CD8-positive, alpha-beta T cell (primary cell): ENCODE measurements at places on chromosomes 1 and 21. TPM values are rescaled to one million over a fixed set of nuclear protein-coding genes. Genes with fewer than 3 reads are reported as not detected.
A peak's percentile ranks its signal among the peaks of the same experiment; 100 is the strongest.

GRCh38 chr21:43978060-43978459, 34.0 kb upstream of the TRAPPC10 start:
- DNase-seq: no peak

- no peak for DNase-seq
These were observed 1.1 kb downstream of the FCRLB start for GRCh38 chr1:161722406-161722805.

Gene SLC1A7
- total RNA-seq: not detected

GRCh38 chr1:90714521-90714951, 2.6 kb downstream of the BARHL2 start:
- no peak for DNase-seq

DNA sequence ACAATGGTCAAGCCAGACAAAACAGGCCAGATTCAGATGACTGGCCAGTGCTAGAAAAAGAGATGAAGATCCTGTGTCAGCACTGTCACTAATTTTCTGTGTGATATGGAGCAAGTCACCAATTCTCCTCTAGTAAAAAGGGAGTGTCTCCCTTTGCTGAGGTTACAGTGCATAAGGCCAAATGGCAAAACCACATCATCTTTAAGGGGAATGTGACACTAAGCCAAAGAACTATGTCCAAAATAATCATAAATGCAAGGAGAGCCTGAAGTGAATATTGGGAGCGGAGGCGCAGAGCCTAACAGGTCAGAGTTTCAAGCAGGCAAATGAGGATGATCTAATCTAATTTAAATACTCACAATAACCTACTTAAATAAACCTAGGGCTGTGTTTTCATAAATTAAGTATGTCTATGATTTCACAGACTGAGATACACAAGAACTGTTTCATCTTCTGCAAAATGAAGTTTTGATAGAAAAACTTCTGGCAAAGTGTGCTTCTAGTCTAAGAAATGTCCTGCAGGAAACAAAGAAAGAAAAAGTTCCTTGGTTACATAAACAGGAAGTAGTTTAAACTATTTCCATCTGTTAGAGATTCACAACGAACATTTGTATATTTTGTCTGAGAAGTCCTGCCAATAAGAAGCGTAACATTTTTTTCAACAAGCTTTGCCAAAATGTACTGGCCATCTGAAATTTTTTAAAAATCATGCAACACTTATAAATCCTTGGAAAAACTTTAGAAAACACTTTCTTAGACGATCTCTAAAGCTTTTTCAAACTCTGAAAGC, 290.2 kb downstream of the LRRC40 start:
- DNase-seq: no peak

Gene LRIG2
- 13.1 TPM for total RNA-seq

- DNase-seq: no peak
These were observed 656.9 kb downstream of the PTPRU start for GRCh38 chr1:29893046-29893723.

Gene IGFN1
- not detected for total RNA-seq

- DNase-seq: no peak
These were observed 57.5 kb upstream of the GUCA2A start for GRCh38 chr1:42221952-42222606.

- no peak for DNase-seq
These were observed 84.5 kb downstream of the PSMG1 start for GRCh38 chr21:39098696-39099200.

Gene SERPINC1
- total RNA-seq: not detected

- DNase-seq: no peak
These were observed 174.6 kb upstream of the IVNS1ABP start for GRCh38 chr1:185491604-185492003.

Gene ILDR2
- 0.50 TPM for total RNA-seq

GRCh38 chr1:183773482-183774274, 31.2 kb upstream of the RGL1 start:
- DNase-seq: no peak

GRCh38 chr1:18408656-18409370, 71.9 kb upstream of the KLHDC7A start:
- no peak for DNase-seq

Gene CSTB
- total RNA-seq: 7.4 TPM

Gene HSD3B1
- not detected for total RNA-seq

- DNase-seq: no peak
These were observed 63.4 kb upstream of the STUM start for GRCh38 chr1:226485192-226485591.

DNA sequence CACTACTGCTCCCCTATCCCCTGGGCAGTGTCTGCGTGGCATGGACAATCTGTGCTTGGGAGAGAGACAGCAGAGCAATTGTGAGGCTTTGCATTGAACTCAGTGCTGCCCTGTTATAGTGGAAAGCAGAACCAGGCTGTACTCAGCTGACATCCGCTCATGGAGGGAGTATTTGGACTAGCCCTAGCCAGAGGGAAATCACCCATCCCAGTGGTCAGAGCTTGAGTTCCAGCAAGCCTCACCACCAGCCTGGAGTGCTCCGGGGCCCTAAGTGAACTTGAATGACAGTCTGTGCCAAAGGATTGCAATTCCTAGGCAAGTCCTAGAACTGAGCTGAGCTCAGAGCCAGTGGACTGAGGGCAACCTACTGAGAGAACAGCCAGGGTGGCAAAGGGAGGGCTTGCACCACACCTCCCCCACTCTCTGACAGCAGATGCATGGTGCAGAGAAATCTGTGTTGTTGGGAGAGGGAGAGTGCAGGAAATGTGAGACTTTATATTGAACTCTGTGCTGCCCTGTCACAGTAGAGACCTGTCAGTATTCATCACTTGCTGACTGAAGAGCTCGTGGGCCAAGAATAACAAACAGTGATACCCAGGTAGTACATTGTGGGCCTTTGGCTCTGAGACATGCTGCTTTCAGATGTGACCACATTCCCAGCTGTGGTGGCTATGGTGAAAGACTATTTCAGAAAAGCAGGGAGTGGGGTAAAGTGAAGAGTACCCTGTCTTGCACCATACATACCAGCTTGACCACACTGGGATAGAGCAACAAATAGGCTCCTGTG, 107.7 kb upstream of the SLC5A9 start:
- DNase-seq: no peak

DNA sequence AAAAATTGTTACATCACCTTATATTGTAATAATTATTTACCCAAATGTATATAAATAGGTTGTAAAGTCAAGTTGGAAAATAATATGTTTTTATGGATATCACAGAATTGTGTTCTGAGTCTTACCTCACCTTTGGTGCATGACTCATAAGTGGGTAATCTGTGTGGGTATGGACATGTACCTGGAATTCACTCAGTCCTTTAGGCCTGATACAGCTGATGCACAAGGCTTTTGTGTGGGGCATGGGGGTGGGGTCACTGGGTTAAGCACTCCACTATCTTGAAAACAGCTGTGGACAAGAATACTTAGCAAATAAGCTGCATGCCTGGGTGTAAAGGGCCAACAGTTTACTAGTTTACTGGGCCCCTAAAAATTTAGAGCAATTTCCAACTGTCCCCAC, 34.4 kb downstream of the INKA2 start:
- DNase-seq: no peak

DNA sequence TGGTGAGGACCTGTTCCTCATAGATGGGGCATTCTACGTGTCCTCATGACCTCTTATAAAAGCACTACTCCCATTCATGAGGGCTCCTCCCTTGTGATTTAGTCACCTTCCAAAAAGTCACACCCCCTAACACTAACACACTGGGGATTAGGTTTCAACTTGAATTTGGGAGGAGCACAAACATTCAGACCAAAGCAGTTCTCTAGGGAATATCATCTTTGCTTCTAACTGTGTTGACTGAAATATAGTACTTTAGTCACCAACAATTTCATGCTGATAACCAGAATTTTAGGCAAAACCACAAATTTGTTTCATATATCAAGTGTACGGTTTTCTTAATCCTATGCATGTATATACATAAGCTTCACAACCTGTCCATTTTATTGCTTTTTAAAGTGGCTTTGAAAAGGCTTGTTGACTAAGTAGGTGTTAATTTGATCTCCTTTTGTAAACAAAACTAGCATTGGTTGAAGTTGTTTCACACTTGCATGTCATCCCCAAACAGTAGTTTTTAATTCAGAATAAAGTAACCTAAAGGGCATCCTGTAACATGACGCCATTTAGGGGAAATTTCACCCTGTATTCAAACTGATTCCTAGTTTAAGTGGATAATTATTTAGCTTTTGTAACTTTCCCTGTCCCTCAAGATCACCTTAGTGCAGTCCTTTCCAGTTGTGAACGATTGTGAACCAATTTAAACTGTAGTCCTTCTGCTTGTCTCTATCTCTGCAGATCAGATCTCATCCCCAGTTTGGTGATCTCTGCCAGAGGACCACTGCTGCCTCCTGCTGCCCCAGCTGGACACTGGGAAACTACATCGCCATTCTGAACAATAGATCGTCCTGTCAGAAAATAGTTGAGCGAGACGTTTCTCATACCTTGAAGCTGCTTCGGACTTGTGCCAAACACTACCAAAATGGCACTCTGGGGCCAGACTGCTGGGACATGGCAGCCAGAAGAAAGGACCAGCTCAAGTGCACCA, 141.1 kb downstream of the TLR5 start:
- DNase-seq: no peak

DNA sequence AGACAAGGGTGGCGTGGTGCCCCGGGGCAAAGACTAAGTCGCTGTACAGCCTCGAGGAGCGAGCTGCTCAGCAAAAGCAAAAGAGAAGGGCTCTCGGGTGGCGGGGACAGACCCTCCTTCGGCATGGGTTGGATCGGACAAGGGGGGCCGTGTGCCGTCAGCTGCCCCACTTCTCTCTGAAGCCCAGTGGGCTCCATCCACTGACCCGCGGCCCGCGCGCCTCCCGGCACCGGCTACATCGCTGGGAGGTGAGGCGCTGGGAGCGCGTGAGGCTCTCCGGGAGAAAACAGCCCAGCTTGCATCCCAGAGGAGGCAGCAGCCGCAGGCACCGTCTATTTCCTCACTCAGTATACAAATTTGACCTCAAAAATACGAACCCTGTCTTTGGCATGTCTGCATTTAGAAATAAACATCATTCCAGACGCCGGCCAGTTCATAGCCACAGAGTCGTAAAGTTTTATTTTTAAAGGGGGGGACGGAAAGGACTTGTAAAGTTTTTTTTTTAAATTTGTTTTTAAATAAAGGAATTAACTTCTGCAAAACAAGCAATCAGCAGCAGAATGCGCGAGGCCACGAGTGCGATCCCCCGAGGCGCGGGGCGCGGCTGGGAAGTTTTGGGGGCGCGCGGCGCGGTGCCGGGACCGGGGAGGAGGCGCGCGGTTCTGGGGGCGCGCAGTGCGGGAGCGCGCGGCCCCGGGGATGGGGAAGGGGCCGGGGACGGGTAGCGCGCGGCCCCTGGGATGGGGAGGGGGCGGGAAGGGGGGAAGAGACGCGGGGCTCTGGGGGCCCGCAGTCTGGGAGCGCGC, 689 bp upstream of the GPR137B start:
- DNase-seq: peak; percentile 24

Gene OR2L8
- 0.35 TPM for total RNA-seq

DNA sequence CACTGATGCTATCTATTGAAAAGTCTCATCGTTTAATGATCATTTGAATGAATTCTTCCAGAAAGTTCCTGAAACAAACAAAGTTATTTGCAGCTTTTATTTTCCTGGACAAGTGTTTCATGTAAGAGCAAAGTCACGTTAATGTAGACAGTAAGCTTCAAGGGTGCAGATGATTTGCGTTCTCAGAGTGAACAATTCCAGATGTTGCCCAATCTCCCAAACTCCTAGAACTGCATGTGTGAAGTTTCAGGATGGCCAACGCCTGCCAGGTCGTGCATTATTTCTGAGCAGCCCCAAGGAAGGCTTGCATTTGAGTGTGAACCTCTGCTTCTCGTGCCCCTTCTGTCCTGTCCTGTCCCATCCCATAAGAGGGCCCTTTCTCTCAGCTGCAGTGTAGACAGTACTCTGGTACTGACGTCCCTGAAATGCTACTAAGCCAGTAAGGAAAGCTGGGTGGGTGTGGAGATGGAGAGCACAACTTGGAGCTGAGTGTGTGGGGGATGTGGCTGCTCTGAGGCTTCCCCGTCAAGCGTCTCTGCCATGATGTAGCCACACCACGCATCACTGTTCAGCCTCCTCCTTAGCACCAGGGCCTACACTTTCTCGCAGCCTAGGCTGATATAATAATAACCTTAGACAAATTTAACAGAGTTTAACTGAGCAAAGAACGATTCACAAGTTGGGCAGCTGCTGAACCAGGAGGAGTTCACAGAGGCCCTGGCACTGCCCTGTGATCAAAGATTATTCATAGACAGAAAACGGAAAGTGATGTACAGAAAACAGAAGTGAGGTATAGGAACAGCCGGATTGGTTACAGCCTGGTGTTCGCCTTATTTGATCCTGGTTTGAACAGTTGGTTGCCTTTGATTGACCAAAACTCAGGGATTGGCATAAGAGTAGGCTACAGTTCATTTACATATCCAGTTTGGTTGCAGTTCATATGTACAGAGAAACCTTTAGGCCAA, 50.4 kb downstream of the RHOU start:
- no peak for DNase-seq

DNA sequence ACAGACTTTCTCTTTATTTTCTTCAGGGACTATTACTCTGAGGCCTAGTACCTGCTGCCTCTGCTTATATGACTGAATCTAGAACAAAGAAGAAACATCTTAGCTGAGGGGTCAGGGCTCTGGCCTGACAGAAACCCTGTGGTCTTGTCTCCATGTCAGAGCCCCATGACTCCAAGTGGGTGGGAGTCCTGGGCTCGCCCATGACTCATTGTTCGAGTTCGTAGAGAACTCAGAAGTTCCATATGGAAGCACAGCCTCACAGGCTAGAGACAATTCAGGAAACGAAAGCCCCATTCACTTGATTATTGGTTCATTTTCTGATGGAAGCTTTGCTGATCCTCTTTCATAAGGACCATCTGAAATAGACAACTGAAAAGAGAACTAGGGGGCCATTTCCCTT, 73.2 kb downstream of the CD58 start:
- no peak for DNase-seq

- no peak for DNase-seq
These were observed 66.2 kb downstream of the TTLL7 start for GRCh38 chr1:83932693-83933092.

Gene KCNT2
- not detected for total RNA-seq

DNA sequence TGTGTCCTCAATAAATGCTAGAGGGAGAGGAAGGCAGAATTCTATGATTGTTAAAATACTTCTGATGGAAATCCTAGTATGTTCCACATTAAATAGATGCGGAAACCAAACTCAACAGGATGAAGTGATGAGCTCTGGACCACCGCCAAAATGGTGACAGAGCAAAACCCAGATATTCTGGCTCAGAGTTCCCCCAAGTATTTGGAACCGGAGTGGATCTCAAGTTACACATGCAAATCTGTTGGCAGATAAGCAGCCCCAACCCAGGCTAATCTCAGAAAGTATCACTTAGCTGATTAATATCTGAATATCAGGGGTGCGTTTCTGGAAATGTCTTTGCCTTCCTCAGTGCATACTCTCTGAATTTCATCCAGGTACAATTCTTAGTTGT, 17.4 kb upstream of the GRHL3 start:
- DNase-seq: no peak

DNA sequence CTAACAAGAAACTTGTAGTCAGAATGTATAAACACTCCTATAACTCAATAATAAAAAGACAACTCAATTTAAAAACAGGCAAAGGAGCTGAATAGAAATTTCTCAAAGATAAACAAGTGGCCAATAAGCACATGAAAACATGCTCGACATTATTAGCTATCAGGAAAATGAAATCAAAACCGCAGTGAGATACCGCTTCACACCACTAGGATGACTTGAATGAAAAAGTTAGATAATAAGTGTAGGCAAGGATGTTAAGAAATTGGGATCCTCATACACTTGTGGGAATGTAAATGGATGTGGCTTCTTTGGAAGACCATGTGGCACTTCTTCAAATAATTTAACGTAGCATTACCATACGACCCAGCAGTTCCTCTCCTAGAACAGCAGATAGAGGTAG, 8.9 kb downstream of the RALGPS2 start:
- no peak for DNase-seq

GRCh38 chr1:90761781-90762589, 44.9 kb upstream of the BARHL2 start:
- no peak for DNase-seq
